ENCODE measurements at places on chromosomes 16 and 17.

DNA sequence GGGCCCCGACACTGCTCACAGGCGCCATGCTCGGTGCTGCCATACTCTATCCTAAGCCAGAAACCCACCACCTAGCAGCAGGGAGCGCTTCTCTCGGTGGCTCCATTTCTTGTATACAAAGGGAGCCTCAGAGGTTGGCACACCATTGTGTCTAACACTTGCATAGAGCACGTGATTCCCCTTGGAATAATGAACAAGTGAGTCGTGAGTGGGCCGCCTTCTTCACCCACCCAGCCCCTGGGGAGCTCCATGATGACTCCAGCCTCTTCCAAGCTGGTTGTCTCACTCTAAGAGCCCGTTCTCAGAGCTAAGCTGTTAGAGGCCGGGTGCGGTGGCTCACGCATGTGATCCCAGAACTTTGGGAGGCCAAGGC is 82.3 kb upstream of the ZNF469 start:
- no peak for DNase-seq

DNA sequence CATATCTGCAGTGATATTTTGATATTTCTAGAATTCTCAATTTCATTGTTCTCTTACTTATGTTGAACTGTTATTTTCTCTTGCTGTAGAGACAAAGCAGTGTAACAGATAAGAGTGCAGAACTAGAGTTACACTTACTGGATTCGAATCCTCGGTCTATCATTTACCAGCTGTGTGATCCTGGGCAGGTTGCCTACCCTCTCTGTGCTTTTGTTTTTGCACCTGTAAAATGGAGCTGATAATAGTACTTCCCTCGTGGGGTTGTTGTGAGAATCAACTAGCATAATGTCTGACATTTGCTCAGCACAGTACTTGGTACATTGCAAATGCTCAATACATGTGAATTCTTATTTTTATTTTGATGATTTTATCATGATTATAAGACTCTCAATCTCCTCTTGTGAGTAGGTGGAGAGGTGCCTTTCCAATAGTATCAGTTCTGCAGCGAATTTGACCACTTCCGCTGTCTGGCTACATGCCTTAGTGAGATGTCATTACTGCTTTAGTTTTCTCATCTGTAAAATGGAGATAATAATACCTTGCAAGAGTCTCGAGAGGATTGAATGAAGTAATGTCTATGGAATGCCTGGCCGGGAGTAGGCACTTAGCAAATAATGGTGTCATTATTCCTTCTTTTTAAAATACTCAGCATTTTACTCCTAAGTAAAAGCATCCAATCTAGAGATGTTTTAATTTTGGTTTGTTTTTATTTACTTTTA is 312.2 kb upstream of the MAF start:
- DNase-seq, result no peak

DNA sequence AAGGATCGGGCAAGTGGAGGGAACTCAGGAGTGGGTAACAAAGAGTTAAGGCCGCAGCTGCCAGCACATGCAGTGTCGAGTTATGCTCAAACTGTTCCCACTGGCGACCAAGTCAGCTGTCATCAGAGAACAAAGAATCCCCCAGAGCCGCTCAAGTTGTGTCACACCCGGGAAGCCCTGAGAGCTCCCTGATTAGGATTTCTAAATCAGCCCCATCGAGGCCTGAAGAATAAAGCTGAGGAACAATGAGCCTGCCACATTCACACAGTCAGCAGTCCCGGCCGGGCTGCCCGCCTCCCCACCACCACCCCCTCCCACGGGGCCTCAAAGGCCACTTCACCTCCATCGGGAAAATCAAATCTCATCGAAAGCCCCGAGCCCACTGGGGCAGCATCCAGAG is 84.5 kb downstream of the SOX9 start:
- DNase-seq, result no peak

DNA sequence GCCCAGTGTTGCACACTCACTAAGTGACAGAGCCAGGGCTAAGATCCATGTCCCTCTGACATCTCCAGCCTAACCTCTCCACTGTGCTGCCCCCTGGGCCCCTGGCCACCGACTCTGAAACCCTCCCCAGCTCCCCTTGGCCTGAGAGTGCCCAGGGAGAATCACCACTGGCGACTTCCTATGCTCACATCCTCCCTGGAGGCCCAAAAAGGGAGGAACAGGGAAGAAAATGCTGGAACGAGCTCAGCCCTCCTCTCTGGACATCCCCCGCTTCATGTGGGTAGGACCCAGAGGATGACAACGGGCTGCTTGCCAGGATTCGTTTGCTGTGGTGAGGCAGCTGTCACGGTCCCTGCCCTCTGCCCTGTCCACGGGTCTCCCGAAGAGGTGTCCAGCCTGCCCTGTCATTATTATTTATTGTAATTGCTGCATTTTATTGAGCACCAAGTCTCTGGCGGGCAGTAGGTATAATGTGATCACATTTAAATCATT is 153.5 kb upstream of the RPL38 start:
- no peak for DNase-seq

- peak; percentile 78 for DNase-seq
Observed at GRCh38 chr17:17859909-17860765, 23.4 kb upstream of the SREBF1 start.

- DNase-seq, result peak; percentile 82
Observed at GRCh38 chr17:7045492-7046126, 1.7 kb upstream of the SLC16A11 start.

DNA sequence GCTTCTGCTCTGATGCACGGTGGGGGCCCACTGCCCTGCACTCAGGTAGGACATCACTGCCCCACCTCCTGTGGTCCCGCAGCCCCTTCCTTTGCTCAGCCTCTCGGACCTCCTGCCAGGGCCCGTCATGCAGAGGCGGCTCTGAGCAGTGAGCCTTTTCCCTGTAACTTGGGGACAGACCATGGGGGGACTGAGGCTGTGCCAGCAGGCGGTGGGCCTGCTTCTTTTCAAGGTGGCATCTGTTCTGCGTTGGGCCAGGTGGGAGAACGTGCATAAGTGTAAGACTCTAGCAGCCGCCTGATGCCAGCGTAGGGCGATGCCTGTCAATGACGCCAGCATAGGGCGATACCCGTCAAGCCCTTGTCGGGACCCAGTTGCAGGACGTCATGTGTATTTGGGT is 40.3 kb upstream of the ZNF469 start:
- no peak for DNase-seq

- peak; percentile 54 for DNase-seq
Observed at GRCh38 chr17:2259769-2260536, 43.6 kb downstream of the SMG6 start.

- peak; percentile 71 for DNase-seq
Observed at GRCh38 chr16:46857368-46857945, 26.5 kb upstream of the C16orf87 start.

GRCh38 chr17:57355090-57355859 is 99.0 kb downstream of the MSI2 start:
- DNase-seq, result peak; percentile 63

DNA sequence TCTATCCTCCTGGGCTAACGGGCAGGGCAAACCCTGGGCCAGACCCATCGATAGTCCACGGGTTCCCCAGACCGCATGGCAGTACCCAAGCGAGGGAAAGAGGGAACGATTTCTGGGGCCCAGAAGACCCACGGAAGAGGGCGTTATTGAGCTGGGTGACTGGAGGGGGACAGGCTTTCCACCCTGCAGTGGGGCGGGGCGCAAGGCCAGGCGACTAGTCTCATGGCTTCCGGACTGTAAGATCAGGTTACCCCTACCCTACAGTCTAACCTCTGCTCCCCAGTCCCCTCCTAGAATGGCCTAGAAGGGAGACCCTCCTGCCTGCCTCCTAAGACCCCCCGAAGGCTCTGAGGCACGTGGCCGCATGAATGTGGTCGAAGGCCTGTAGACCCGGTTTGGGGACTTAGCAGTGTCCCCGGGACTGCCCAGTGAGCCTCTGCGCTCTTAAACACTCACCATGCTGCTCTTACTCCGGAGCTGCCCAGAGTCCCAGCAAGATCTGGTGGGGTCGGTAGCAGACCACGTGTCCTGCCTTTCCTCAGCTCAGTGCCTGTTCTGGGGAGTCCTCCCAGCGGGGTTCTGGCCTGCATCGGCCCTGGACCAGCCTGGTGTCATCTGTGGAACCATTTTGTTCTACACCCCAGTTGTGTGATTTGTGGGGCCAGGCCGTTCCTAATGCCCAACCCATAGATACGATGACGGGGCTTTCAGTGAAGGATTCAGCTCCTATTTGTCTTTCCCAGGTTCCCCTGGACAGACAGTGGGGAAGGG is 13.2 kb upstream of the AURKB start:
- DNase-seq, result peak; percentile 68

GRCh38 chr16:46614006-46614405 is 7.2 kb downstream of the SHCBP1 start:
- DNase-seq, result no peak

DNA sequence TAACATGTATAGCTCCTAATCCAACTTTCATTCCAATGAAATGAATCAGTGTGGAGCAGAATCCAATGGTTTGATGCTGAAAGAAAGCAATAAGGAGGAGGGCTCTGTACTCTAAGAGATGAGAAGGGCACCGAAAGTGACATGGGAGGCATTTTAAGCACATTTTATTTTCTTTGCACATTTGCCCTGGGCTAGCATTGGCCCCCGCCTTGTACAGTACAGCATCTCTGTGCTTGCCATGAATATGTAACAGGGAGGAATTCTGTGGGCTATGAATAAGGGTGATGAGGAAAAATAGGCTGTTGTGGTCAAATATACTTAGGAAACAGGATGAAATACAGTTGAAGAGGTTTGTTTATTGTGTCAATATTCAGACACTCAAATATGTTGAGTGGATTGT is 45.2 kb upstream of the SHISA6 start:
- DNase-seq, result no peak

GRCh38 chr16:86726340-86726739 is 148.0 kb downstream of the FOXL1 start:
- no peak for DNase-seq

GRCh38 chr17:2051061-2051932 is 3.6 kb upstream of the HIC1 start:
- peak; percentile 79 for DNase-seq

DNA sequence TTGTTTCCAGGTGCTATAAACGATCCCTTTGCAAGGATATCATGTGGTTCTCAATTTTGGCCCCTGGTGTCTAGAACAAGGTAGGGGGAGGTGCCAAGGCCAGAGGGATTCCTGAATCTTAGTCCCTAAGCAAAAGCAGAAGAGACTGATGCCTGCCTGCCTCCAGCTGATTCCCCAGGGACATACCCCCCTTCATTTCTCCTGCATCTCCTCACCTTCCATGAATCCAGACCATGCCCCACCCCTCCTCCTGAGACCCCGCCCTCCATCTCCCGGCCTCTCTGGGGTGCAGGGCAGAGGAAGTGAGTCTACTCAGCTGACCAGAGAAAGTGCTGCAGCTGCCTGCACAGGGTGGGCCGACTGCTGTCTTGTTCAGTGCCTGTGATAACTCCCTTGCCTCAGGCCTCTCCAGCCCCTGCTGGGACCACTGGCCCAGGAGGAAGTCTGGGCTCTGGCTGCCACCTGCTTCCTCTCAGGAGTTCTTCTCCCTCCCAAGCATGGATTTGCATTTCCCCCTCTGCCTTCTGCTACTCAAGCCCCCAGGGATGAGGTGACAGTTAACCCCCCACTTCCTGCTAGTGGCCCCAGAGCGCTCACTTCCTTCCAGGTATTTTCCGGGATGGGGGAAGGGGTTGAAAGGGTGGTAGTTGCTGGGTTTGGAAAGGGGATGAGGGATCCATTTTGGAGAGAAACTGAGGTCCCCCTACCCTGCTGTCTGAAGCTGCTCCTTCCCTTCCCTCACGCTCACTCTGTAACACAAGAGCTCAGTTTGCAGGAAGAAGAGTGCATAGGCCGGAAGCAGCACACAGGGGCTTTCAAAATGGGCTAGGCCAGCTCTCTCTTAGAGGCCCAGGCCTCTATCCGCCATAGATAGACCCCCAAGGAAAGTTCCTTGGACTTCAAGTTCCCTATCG is 10.5 kb upstream of the TSPOAP1 start:
- peak; percentile 47 for DNase-seq

DNA sequence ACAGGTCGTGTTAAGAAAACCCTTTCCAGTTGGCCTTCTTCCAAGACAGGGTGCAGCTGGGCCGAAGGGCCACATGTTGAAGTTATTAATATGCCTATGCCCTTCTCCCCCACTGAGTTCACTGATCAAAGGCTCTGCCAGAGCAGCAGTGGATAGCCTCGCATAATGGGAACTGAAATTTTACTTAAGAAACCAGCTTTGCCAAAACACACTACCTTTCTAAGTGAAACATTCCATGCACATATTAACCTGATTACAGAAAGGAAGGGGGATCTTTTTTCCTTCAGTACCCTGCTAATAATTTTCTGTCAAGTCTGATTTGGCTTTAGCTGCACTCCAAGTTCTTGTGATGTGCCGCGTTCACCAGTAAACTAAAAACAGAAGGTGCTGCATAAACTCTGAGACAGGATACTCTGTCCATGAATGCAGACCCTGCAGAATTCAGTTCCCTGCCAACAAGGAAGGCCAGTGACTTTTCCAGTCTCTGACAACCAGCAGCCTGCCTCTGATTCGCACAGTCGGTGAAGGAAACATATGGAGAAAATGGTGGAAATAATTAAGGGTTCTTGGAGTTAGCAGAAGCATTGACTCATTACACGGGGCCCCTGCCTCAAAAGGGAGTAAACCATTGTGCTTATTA is 283.8 kb downstream of the ZFHX3 start:
- peak; percentile 31 for DNase-seq

- DNase-seq, result no peak
Observed at GRCh38 chr16:79041206-79041605, 559.3 kb downstream of the MAF start.

DNA sequence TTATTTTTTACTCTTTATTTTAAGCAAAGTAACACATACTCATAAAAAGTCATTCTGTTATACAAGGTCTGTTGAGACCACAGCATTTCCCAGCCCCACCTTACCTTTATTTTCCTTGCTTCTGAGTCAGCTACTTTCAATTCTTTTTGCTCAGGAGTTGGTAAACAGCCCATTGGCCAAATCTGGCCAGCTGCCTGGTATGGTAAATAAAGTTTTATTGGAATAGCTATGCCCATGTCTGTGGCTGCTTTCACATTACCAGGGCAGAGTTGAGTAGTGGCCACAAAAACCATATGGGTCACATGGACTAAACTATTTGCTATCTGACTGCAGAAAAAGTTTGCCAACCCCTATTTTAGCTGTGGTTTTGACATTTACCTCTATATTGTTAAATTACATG is 3.4 kb upstream of the NSRP1 start:
- peak; percentile 87 for DNase-seq

DNA sequence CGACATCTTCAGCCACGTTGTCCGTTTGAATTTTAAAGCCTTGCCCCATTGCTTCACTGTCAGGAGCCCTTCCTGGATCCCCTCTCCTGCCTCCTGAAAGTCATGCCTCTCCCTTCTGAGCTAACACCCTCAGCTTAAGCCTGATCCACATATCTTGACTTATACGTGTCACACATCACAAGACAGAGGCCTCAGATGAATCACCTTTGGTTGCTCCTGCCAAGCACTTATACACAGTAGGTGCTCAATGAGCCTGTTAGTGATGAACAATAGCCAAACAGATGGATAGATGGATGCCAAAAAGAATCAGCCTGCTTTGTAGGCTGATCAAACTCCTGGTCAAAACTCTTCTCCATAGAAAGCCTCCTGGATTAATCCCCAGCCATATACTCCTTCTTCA is 31.8 kb downstream of the PITPNM3 start:
- DNase-seq, result no peak

- no peak for DNase-seq
Observed at GRCh38 chr16:57324749-57325148, 33.8 kb upstream of the CCL22 start.

GRCh38 chr17:75487351-75488070 is 27.8 kb downstream of the CASKIN2 start:
- no peak for DNase-seq

GRCh38 chr17:10107316-10108165 is 90.9 kb downstream of the GAS7 start:
- no peak for DNase-seq

- peak; percentile 60 for DNase-seq
Observed at GRCh38 chr17:48564188-48565021, 13.7 kb downstream of the HOXB4 start.
